Stimulated activated CD8-positive, alpha-beta memory T cell treated with anti-CD3 and anti-CD28 coated beads, Interleukin-7, amount 100 ng/mL, for 24 hours (primary cell): ENCODE measurements at places on chromosomes 16 and 17.

- no peak for DNase-seq
Observed at GRCh38 chr17:45123076-45123770, 9.1 kb downstream of the PLCD3 start.

- no peak for DNase-seq
Observed at GRCh38 chr17:40402668-40403067, 15.0 kb downstream of the TOP2A start.

DNA sequence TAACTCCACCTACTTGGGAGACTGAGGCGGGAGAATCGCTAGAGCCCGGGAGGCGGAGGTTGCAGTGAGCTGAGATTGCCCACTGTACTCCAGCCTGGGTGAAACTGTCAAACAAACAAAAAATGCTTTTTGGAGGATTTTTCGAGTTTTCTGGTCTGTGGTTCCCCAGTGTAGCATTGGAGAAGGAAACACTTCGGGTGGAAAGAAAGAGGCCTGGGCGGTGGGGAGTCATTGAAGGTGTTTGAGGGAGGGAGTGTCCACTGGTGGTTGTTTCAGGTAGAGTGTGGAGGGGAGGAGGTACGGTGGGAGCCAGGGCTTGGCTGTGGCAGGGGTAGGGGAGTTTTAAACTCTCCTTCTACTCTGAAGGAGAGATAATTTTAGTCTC lies 1.2 kb downstream of the RNF213 start:
- no peak for DNase-seq

- DNase-seq: no peak
Observed at GRCh38 chr17:69363488-69364210, 36.7 kb upstream of the ABCA5 start.

DNA sequence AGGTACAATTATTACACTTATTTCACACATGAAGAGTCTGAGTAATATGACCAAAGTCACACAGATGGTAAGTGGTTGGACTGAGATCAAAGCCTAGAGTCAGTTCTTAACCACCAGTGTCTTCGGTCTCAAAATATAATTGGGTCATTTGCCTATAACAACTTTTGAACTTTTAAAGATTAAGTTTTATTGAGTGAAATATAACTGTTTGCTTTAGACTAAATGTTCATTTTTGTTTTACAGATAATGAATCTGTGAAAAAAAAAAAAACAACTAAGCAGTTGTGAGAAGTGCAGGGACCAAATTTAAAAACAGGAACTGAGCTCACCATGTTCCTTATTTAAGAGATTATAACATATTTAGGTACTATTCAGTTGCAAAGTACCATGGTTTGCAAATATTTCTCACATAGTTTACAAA lies 150.1 kb downstream of the ITFG1 start:
- DNase-seq: no peak

DNA sequence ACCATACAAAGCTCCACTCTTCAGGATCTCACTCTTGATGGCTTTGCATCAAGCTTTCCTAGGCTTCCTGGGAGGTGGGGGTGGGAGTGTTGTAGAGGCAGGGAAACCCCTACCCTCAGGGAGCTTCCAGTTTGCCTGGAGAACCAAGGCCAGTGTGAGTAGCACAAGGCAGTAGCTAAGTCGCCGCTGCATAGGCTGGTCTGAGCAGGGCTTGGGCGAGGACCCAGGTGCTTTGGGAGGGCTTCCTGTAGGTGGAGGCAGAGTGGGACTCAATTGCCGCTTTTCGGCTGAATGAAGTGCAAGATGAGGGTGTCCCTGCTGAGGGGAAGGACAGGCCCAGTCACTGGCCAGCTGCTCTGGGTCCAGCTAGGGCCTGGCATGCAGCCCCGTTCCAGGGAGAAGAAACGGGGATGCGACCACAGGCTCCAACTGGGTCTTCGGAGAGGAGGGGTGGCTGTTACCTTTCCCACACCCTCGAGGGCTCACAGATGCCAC lies 3.9 kb downstream of the CD79B start:
- no peak for DNase-seq
